ENCODE measurements at places on chromosomes 1 and 21.

DNA sequence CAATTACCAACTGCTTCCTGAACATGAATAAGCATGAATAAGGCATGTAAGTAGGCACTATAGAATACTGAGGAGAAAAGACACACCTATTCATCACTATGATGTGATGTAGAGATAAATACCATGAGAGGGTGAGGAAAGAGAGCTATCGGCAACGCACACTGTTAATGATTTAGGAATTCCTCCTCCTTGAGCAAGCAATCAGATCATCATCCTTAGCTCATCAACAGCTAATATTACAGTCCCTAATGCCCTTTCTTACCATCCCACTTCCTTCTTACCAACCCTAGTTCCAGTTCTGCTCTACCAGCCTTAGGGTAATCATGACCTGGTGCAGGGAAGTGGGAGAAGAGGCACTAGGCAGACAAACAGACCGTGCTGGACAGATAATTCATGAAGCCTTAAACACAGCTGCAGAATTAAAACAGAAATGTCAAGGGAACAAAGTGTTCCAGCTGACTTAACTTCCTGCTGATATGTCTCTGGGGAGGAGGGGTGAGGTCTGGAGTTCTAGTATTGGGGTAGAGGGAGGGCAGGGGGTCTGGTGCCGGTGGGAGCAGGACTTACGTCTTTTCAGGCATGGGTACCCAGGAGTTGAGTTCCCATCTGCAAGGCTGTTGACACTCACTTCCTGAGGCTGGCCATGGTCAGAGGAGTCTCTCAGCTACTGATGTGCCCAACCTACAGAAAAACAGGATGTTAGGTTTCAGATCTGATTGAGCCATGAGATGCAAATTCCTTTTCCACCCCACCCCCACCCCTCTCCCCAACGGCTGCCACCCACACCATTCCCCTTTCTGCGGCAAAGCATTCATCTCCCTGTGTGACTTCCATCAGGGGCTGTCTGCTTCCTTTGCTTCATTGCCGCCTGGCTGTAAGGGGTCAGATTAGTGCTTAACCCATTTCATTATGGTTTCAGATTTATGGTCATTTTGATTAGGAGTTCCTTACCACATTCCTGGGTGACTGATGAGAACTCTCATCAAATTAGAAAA, 12.6 kb upstream of the RCSD1 start:
- DNase-seq: peak; percentile 30

- peak; percentile 88 for DNase-seq
Observed at GRCh38 chr1:178538192-178538916, 25.4 kb downstream of the TEX35 start.

- peak; percentile 57 for DNase-seq
Observed at GRCh38 chr1:228697207-228698016, 37.9 kb upstream of the RHOU start.

DNA sequence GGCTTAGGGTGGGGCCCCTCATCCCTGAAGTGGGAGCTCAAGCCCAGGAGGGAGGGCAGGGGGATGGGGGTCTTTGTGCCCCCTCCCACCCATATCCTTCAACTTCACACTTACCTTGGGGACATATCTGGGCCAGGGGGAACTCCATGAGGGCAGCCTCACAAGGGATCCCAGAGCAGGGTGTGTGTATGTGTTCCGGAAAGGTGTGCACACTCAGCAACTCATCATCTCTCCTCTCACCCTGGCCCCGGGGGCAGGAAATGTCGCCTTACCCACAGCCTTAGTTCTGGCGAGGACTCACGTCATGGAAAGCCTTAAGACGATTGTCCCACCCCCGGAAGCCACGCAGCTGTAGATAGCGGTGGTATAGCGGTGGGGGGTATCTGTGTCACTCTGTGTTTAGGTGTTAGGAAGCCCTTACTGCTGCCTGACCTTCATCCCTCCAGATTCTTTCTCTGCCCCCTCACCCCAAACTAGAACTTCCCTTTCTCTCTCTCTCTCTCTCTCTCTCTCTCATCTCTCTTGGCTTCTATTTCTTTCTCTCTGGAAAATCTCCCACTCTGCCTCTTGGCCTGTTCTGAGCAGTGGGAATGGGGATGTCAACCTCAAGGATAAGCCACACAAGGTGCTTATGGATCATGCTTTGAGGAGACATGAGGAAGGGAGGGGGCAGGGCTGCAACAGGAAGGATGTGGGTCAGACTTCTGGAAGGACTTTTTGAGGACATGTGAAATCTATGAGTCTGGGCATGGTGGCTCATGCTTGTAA, at the start of gene SH2D2A:
TSS of gene SH2D2A (minus strand) at position 288 of the 768 bp plus-strand sequence. CDS start at position 148, 140 bp downstream.
- peak; percentile 26 for DNase-seq

DNA sequence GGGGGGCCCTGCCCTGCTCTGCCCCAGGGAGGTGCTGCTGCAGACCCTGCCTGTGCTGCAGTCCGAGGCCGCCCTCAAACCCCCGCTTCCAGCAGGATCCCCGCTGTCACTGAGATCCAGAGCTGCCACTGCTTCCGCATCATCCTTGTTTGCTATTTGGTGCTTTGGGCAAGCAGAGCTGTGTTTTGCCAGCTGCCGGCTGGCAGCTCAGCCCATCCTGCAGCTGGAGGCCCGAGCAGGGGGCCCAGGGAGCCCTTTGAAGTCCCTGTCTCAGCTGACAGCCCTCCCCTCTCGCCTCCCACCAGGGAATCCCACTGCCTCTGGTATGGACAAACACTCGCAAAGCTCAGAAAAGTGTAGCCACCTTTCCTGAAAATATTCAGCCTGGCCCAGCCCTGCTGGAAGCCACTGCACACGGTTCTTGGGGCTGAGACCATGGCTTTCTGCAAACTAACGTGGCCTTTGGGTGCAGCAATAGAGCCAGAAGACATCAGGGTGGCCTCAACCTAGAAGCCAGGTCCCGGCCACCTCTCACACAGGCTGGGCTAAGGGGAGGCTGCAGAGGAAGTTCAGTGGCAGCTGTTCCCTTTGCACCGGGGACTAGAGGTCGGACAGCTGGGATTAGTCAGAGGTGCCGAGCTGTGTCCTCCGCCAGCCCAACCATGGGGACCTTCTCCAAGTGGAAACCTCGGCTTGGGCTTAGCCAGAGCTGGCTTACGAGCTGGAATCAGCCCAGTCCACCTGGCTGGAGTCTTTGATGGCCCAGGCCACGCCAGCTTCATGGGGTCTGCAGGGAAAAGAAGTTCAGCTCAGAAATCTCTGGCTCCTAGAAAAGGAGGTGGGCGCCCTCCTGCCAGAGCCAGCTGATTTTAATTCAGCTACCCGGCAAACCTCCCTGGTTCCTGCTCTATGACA, 107.1 kb downstream of the SPSB1 start:
- DNase-seq: no peak

DNA sequence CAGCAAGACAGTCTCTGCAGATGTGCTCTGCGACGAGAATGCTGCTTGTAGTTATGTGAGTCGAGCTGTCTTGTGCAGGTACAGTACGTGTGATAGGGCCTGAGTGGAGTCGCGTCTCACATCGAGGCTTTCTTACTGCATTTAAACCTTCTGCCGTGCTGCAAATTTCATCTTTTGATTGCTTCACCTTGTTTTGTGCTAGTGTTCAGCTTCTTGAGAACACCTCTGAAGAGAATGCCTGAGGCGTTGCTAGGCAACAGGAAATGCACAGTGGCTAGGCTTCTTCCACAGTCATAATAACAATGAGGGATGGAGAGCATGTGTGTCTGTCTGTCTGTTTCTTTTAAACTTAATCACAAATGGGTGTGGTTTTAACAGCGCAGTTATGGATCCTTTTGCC, 52.9 kb downstream of the MRPS6 start:
- DNase-seq: peak; percentile 61

- DNase-seq: peak; percentile 41
Observed at GRCh38 chr1:41823471-41823870, 95.3 kb downstream of the HIVEP3 start.

DNA sequence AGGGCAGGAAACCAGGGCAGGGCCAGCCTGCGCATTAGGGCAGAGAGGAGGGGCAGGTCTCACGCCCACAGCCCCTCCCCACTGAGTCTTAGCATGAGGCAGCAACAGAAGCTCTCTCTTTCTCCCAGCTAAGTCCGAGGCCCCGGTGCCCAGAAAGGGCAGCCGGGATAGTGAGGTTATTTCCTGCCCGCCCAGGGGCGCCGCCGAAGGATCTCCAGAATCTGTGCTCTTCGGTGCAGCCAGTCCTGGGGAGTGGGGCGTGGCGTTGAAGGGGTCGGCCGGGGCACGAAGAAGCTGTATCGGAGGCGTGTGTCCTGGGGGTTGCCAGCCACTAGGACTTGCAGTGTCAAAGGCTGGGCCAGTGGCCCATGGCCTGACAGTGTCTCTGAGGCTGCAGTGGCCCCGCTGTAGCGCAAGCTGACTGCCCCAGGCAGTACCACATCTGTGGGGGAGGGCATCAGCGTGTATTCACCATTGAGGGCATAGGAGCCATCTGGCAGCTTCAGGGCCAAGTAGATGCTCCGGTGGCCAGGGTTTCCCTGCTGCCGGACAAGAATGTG, 7.8 kb downstream of the ADAMTS4 start:
- no peak for DNase-seq

GRCh38 chr1:88371436-88372023, 312.5 kb upstream of the PKN2 start:
- no peak for DNase-seq

DNA sequence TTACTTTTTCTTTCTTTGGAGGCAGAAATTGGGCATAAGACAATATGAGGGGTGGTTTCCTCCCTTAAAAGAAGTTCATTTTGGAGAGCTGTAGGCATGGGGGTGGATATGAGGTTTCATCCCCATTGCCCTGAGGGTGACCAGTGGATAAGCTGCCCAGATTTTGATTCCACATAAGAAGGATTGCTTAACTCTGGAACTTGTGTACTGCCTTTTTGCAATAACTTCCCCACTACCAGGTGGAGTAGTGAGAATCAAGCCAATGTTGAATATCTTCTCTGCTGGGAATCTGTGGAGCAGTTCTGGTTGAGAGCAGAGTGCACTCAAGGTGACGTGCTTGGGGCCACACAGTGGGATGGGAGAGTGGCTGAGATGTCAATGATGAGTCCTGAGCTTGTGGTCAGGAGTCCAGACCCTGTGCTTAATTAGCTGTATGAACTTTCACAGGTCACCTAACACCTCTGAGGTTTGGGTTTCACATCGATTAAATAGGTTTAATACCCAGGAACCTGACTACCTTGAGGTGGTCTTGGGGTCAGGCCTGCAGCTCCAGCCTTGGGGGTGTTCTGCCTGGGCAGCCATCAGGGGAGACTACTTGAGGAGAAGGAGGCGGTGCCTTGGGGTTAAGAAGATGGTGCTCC, 152.9 kb downstream of the FCRL5 start:
- DNase-seq: no peak

- DNase-seq: no peak
Observed at GRCh38 chr1:21051177-21051825, 125.4 kb downstream of the EIF4G3 start.

GRCh38 chr1:35184495-35185199, 8.3 kb downstream of the SFPQ start:
- DNase-seq: no peak

DNA sequence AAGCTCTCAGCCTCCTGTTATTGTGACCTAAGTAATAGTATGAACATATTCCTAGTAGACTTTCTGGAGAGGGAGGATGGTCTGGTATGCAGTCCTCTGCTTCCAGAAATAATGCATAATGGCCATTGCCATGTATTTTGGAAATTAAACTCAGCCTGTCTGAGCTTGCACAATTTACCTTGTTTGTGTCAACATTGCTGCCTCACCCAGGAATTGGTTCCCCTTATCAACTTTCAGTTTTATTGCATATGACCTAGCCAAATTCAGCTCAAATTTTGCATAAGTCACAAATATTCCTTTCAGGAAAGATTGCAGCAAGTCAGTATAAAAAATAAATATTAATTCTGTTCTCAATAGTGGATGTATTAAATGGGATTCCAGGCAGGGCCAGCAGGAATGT, 101.9 kb upstream of the SLC5A9 start:
- DNase-seq: no peak

GRCh38 chr21:41110161-41110560, 57.8 kb upstream of the BACE2 start:
- DNase-seq: no peak

DNA sequence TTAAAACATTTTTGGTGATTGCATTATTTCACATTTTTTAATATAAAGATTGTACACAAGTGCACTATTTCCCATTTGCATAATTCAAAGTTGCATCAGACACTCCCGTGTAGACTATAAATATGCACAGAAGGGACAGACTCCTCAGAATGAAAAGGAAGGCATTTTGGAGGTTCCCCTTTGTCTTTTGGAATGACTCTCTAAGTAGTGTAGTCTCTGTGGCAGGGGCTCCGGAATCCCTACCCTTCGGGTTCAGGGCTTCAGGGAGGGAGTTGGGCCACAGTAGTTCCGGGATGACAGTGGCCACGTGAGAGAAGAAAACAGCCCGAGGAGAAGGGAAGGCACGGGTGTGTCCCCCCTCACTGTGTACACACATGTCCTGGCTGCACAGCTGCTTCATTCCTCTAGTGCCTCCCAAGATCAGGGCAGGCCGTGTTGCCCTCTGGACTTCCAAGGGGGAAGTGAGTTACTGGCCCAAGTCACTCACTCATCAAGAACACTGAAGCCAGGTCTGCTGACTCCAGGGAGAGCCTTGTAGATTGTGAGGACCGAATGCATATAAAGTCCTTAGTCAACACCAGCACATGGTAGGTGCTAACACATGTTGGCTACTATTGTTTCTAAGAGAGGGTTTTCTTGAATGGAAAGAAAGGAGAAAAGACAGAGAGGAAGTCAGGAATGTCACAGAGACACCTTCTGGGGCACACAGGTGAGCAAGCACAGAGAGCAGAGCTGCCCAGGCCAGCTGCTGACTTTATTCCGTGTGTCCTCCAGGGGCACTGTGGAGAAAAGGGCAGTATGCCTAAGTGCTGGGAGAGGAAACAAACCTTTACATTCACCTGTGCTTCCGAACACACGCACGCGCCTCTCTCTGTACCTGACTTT, 39.8 kb downstream of the LHX4 start:
- DNase-seq: no peak

DNA sequence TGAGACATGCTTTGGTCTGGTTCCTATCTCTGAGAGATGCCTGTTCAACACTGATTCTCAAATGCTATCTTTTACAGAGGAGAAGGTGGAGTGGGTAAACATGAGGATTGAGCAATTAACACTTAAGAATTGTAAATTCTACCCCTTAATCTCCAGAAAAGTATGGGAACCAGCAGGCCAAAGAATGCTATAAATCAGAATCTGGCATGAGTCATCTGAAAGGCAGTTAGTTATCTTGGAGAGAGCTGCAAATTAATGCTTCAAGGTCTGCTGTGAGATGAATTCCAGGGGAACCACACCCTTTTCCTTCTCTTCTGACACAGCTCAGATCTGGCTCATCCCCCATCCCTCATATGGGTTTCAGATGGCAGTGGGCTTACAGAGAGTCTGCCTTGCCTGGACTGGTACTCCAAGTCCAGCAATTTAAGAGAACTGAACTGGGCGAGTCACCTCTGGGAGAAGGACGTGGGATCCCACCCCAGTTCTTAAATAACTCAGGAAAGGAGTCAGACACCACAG, 5.2 kb downstream of the S100A10 start:
- peak; percentile 95 for DNase-seq

DNA sequence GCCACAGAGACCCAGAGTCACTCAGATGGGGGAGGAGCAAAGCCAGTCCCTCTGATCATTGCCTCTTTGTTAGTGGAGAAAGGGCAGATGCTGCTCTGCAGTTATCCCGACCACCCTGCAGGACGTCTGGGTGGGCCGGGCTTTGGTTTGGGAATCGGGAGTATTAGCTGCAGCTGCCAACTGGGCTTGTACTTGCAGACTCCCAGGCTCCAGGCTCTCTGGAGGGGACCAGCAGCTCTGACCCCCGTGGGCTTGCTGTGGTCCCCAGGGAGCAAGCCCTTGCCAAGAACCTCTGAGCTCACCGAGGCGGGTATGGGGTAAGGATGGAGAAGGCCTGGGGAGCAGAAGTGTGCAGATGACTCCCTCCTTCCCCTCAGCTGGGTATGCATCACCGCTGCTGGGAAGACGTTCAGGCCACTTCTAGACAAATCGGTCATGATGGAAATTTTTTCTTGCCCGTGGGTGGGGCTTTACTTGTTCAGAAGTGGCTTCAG, 21.6 kb downstream of the MAPKAPK2 start:
- DNase-seq: peak; percentile 94
